ENCODE measurements at places on chromosomes 5 and 9.

DNA sequence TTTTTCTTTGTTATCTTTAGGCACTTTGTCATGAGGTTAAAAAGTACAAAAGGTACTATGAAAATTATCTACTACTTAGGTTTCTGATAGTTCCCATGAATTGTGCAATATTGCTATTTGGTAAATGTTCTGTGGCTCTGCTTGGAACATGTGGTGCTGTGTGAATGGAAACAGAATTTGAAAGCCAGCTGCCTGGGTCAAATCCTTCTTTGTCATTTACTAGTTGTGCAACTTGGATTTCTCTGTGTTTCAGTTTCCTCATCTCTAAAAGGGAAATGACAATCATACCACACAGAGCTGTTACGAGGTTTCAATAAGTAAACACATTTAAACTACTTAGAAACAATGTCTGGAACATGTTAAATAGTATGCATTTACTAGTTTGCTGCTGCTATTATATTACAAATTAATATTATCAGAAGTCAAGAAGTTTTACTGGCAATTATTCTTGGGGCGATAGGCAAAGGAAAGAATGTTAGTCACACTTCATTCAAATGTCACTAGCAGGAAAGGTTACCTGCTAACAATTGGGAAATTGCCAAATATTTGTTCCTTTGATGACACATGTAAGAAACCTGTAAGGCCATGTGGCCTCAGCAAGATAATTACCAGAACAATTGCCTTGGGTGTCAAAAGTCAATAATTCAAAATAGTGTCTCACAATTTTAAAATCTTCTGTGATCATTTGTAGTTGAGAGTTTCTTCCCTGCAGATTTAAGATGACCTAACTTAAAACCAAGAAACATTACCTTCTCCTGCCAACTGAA, 184.8 kb downstream of the KIAA0825 start:
- DNase-seq = no peak

GRCh38 chr5:79850316-79850822, 140.7 kb downstream of the MTX3 start:
- no peak for DNase-seq

- no peak for DNase-seq
Measured at GRCh38 chr9:37995348-37995737, 73.7 kb downstream of the SHB start.

DNA sequence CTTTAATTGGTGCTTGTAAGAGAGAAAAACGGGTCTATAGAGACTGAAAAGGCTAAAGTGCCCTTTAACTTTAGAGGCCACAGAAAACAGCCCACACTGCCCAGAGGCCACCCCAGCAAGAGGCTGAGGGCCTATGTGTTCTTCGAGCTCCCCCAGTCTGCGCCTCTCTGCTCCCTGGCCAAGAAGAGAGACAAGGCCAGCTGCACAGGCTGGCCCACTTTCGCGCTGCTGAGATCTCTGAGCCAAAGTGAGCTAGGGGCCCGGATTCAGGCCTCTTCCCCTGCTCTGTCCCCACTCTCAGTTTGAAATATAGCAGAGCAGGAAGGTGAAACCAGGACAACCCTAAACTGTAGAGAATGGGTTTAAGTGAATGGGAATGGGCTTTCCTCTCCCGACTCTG, 132.0 kb upstream of the TRIM32 start:
- DNase-seq = no peak

GRCh38 chr5:8418049-8418426, 549.1 kb downstream of the MTRR start:
- DNase-seq = no peak

DNA sequence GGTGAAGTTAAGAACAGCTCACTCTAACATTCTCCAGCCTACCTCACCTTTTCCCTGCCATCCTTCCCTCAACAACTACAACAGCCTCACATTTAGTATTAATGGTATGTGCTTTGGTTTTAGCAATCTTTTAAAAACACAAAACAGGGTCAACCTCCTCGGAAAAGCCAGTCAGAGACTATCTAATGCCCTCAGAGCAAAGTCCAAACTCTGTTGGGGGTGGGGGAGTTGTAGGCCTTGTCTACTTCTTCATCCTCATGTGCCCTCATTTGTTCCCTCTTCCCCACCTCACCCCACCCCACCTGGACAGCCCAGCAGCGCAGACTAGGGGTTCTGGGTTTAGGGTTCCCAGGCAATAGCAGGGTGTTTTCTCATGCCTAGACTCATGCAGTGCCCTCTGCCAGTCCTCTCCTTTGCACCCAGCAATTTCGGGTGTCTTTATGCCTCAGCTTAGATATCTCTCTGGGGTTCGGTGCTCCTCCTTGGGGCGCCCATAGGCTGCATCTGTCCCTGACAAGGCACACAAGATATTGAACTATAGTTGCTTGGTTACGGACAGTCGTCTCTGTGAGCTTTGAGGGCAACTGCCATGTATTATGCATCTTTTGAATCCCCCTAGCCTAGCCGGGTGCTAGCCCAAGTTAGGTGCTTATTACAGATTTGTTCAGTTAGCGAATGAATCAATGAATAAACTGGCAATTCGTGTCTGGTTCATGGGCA, 762 bp upstream of the TCOF1 start:
- no peak for DNase-seq

DNA sequence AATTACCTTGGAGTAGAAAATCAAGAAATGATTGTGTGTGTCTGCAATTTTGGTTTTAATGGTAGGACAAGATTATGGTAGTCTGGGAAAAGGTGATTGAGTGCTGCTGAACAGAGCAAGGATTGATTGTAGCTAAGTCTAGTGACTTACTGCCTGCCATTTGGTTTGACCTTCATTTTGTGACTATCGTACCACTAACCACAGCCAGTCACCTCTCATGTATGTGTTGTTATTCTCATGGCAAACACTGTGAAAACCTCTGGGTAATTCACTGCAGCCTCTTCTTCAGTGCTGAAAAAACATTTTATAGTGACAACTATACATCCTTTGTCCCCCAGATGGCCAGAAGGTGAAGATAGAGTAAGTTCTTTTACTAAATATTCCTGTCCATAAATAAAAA, 37.5 kb downstream of the CTNNA1 start:
- no peak for DNase-seq

DNA sequence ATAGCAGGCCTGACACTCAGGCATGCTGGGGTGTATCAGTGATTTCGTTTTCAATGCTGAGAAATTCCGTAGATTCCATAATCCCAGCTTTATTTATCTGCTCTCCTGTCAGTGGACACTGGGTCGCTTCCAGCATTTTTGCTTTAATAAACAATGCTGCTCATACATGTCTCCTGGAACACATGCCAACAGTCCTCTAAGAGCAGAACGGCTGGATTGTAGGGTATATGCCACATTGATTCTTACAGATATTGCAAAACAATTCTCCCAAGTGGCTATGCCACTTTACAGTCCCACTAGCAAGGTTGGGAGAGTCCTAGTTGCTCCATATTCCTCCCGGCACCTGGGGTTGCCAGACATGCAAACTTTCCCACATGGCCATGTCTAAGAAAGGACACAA, 81.9 kb downstream of the RAPGEF1 start:
- DNase-seq = peak; percentile 85

GRCh38 chr5:162842727-162843126, 594.7 kb upstream of the CCNG1 start:
- no peak for DNase-seq

GRCh38 chr5:95823738-95824609, 1.4 kb upstream of the GLRX start:
- peak; percentile 86 for DNase-seq

- DNase-seq = no peak
Measured at GRCh38 chr9:129336601-129337331, 158.7 kb upstream of the IER5L start.

GRCh38 chr9:113914517-113914916, 38.4 kb downstream of the ZNF618 start:
- DNase-seq = no peak

- DNase-seq = no peak
Measured at GRCh38 chr9:116692616-116693015, 5.5 kb downstream of the TRIM32 start.

- no peak for DNase-seq
Measured at GRCh38 chr9:129027685-129028191, 393 bp downstream of the SH3GLB2 start.

- no peak for DNase-seq
Measured at GRCh38 chr5:34003941-34004340, 3.9 kb downstream of the AMACR start.

Data from SJSA1 (cell line).